ENCODE measurements at places on chromosomes 16 and 17.
A peak's percentile ranks its signal among the peaks of the same experiment; 100 is the strongest.

- no peak for DNase-seq
These were observed 5.8 kb upstream of the RPRML start for GRCh38 chr17:46984892-46985291.

DNA sequence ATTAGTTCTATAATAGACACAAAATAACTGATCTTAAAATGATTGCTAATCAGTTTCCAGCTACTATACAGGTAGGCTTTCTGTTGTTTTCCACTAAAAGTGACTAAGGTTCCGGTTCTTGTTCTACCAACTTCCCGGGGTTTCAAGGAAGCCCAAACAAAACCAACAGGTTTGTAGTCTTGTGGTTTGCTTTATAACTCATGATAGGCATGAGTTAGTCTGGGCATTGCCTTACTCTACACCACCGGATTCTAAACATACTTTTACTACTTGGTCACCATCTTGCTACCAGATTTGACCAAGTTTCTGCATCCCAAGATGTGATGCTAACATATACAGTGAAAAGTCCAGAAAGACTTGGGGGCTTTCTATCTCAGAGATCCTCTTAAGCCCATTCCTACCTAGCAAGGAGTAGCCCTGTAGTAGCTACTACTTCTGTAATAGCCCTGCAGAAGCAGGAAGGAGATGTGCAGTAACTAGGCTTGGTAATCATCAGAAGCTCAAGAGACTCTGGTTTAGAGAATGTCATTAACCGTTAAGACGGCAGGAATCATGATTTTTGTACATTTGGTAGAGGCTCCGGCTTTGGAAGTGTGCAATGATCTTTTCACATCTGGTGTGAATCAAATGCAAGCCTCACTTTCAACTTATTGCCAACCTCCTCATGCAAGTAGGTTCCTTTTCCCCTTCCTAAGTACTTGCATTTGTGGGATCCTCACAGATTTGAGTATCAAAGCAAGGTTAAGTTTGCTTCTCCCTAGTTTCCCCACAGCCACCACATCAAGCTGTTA, 1.6 kb downstream of the FAM117A start:
- DNase-seq = no peak

- DNase-seq = no peak
These were observed 725 bp upstream of the ARL5C start for GRCh38 chr17:39166437-39167335.

GRCh38 chr17:16254773-16255400, 37.9 kb downstream of the PIGL start:
- no peak for DNase-seq

DNA sequence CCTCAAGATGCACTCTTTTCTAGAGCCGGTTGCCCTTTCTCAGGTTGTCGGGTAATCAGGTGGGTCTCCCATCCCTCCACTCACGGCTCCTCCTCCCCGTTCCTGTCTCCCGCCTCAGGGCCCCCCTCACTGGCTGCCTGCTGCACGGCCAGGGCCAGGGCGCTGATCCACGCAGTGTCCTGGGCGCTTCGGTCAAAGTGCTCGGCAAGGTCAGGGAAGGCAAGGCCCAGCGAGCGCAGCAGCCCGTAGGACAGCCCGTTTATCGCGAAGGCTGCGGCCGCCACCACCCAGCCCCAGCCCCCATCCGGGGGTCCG, 753 bp downstream of the SLC16A11 start:
- DNase-seq = no peak

- no peak for DNase-seq
These were observed 139.6 kb downstream of the CDK5R1 start for GRCh38 chr17:32626379-32626791.

- peak; percentile 41 for DNase-seq
These were observed 58.3 kb downstream of the SPACA3 start for GRCh38 chr17:33049781-33050414.

- no peak for DNase-seq
These were observed 19.5 kb downstream of the MRM3 start for GRCh38 chr17:801660-802059.

DNA sequence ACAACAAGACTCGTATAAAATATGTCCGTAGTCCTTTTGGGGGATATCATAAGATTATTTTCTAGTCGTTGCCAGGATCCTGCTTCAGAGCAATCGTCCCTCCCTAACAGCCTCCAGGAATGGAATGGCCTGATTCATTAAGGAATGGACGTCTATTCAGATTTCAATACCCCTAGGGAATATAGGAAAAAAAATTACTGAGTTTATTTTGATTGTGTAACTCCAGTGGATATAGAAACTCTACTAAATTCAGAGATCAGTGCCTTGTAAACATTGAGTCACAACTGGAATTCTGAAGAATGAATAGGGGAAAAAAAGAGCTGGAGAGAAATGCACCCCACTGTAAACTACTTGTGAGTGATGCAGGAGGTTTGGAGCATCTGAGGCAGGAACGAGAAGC, 1171.5 kb upstream of the GOT2 start:
- DNase-seq = no peak

- no peak for DNase-seq
These were observed 35.8 kb upstream of the NF1 start for GRCh38 chr17:31058976-31059375.

DNA sequence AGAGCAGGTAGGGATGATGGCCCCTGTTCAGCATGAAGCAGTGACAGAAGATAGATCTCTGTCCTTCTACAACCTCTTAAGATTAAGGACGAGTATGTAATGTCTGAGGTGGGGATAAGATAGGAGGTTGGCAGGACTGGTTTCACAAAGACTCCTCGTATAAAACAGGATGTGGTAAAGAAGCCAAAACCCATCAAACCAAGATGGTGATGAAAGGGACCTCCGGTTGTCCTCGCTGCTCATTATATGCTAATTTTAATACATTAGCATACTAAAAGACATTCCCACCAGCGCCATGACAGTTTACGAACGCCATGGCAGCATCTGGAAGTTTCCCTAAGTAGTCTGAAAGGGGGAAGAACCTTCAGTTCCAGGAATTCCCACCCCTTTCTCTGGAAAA, 27.3 kb downstream of the MIS12 start:
- DNase-seq = no peak

DNA sequence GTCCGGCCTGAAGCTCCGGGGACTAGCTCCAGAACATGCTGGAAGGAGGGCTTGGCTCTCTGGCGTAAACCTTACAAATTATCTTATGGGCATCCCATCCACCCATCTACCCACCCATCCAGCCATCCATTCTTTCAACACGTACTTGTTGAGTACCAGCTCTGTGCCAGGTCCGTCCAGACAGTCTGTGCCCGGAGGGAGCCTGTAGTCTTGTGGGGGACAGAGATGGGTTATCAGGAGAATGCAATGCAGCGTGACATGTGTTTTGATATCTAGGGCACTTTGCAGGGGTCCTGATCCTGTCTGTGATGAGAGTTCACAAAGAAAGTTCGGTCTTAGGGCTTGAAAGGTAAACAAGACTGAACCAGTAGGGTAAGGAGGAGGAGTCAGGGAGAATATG, 4.1 kb upstream of the SLC13A2 start:
- DNase-seq = no peak

DNA sequence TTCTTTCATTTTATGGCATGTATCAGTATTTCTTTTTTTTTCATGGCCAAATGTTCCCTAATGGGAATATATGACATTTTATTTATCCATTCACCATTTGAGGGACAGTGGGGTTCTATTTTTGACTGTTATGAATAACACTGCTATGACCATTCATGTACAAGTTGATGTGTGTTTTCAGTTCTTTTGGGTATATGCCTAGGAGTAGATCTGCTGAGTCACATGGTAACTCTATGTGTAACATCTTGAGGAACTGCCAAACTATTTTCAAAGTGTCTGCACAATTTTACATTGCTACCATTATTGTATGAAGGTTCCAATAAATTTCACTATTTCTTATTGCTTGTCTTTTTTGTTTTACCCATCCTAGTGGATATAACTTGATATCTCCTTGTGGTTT, 223.0 kb downstream of the TANC2 start:
- DNase-seq = no peak

- DNase-seq = no peak
These were observed 195.2 kb upstream of the KIF2B start for GRCh38 chr17:53627511-53627910.

DNA sequence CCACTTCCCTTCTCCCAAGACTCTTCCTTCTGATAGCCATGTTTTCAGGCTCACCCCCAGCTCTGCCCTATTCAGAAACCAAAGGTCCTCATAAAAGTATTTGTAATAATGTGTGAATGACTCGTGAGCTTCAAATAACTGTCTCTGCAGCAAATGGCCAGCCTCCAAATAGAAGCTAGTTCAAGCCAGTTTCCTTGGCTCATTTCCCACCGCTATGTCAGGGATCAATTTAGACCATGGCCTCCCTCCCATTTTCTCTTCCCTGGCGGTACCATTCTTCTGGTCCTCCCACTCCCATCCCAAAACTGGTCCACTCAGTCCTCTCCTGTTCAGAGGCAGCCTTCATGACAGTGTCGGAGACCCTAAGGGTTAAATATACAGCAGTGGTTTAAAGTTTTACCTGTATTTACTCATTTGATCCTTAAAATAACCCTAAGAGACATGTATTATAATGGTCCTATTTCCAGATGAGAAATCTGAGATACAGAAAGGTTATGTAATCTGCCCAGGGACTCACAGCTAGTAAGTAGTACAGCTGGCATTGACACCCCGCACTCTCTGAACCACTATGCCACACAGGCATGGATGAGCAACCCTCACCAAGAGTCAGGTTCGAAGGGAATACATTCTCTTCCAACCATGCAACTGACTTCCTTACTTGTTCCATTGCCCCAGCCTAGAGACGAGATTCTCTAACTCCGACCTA, 42.9 kb downstream of the GAS7 start:
- DNase-seq = no peak

DNA sequence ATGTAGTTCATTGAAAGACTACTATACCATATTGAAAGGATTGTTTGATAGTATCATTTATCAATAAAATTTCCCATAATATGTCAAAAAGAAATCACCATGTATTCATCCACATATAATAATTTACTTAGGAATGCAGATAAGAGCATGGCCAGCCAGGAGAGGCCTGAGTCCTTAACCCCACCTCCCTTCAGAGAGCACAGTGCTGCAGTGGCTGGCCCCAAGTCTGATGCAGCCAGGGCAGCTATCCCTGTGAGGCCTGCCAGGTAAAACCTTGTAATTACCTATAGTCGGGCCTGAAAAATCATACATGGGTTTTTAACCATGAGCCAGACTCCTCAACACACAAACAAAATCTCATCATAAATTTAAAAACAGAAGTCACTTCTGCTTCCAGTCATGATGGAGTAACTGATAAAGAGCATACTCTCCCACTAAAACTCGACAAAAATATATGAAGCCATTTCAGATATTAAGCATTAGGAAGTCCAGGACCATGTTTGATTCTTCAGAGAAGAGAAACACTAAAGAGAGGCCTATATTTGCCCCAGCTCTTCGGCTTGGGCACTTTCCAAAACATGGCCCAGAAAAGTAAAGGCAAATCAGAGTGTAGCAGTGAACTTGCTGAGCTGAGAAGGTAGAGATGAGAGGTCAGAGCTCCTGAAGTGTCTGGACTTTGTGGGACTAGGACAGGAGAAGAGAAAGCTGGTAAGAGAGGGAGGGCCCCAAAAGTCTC, 40.9 kb upstream of the CCNF start:
- DNase-seq = no peak

GRCh38 chr16:9334103-9334502, 242.7 kb downstream of the HAPSTR1 start:
- no peak for DNase-seq

- no peak for DNase-seq
These were observed 416.3 kb upstream of the MAF start for GRCh38 chr16:80016731-80017326.

Data from stimulated activated CD4-positive, alpha-beta T cell treated with anti-CD3 and anti-CD28 coated beads, Interleukin-12 subunit alpha, Interleukin-12 subunit beta, amount 100 ng/mL, for 4 hours (primary cell).